ENCODE measurements at places on chromosomes 13 and 19.

DNA sequence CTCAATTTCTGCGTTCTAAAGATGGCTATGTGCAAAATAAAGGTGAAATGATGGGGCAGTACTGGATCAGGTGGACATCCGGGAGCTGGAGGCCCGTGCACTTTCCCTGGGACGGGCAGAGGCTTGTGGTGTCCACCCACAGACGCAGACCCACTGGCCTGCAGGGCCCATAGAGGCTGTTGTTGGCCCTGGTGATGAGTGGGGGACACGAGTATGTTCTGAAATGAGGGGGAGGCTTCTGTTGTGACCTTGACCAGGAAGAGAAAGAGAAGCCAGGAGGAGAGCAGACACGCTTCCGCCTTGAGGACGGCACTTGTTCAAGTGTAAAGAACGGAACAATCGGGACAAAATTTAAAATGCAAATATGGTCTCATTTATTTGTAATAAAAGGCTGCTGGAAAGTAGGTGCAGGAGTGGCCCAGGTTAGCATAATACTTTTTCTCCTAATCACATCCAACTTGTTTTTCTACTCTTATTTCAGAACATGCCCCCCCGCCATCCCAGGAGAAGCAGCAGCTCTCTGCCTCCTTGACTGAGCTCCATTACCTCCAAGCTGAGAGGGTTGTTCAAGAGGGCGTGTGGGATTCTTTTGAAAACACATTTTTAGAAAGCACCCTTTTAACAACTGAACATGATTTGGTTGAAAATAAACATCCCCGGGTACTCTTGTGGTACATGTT, 27.1 kb downstream of the ATP11A start:
- no peak for DNase-seq

DNA sequence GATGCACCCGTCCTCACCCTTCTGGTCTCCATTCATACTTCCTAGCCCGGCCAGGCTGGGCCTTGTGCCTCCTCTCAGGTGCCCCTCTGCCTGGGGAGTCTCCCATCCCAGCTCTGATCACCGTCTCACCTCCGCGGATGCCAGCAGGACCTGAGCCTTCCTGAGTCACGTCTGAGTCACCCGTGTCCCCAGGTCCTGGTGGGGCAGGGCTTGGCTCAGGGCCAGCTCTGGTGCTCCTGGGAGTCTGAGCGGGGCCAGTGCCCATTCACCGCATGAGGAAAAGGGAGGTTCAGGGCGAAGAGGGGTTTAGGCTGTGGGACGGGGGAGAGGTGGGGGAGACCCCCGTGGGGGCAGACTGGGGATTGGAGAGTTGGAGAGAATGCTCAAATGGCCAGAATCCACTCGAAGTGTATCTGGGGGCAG, 593 bp downstream of the ATP8B3 start:
- DNase-seq: no peak

GRCh38 chr13:42305503-42305902, 33.6 kb downstream of the AKAP11 start:
- no peak for DNase-seq

- DNase-seq: no peak
These were observed 83.6 kb downstream of the KDM4B start for GRCh38 chr19:5052515-5052914.

DNA sequence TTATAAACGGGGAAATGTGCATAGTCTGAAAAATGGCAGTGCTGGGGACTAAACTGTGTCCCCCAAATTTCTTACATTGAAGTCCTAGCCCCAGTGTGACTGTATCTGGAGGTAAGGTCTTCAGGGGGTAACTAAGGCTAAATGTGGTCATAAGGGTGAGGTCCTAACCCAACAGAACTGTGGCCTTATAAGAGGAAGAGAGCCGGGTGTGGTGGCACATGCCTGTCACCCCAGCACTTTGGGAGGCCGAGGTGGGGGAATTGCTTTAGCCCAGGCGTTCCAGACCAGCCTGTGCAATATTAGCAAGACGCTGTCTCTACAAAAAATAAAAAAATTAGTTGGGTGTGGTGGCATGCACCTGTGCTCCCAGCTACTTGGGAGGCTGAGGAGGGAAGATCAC, 17.8 kb downstream of the PROZ start:
- no peak for DNase-seq

DNA sequence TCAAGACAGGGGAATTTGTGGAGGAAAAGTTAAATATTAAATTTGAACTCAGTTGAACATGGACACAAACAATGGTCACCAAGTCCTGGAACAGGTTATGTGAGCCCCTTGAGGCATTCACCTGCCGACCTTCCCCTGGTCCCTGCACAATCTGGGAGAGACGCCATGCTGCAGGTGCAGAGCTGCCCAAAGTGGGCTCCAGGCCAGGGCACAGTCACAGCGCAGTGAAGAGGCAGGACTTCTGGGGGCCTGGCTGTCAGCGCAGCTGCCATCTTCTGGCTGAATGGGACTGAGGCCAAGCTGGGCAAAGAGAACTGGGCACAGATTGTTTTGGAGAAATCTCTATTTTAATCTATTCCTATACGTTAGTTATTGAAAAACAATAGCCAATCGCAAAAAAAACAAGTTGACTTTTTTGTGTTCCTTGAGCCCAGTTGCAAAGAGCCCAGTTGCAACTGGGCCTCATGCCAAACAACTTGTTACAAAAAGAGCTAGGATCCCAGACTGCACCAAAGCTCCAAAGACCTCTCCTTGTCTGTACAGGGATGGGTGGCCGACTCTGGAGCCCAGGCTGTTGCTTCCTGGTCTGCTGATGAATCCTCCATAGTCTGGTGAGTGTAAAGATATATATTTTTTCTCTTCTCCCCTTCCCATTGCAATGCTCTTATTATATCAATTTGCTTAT, 1.2 kb upstream of the ZNF626 start:
- DNase-seq: peak; percentile 14

GRCh38 chr19:42250183-42250665, 4.7 kb downstream of the ERF start:
- no peak for DNase-seq
